ENCODE measurements at places on chromosomes 5 and 9.

DNA sequence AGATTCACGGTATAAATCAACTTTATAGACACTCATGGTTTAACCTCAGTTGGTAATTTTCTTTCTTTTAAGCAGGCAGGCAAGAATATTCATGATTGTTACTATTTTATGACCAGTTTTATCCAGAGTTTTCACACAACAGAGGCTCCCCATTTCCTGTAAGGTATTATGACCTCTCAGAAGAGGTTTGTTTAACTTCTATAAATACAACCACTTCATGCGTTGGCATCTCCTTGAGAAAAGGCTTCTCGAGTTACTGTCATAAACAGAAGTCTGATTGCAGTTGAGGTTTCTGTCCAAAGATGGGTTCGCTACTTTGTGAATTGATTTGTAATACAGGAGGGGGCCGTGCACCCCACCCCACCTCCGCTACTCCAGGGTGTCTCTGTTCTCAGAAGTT, 55.3 kb downstream of the ENTREP1 start:
- no peak for DNase-seq

- no peak for DNase-seq
Observed at GRCh38 chr9:81798606-81799005, 109.3 kb upstream of the TLE1 start.

GRCh38 chr5:174935854-174936474, 211.6 kb downstream of the MSX2 start:
- DNase-seq: no peak

DNA sequence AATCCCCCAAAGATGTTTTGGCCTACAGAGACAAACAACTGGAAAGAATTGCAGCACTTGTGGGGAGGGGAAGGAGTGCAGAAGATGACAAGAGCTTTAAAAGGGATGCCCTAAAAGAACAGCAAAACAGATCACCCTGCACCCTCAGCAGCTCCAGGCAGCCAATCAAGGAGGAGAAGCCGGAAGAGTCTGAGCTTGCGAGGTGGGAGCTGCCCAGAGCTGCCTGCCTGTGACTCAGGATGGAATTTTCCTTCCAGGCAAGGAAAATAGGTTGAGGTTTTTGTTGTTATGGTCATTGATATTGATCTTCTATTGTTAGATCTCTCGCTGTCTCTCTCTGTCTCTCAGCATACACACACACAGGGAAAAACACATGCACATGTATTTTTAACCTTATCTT, 70.3 kb upstream of the MAP1B start:
- no peak for DNase-seq

GRCh38 chr5:171596391-171596878, 177.0 kb downstream of the FGF18 start:
- no peak for DNase-seq

DNA sequence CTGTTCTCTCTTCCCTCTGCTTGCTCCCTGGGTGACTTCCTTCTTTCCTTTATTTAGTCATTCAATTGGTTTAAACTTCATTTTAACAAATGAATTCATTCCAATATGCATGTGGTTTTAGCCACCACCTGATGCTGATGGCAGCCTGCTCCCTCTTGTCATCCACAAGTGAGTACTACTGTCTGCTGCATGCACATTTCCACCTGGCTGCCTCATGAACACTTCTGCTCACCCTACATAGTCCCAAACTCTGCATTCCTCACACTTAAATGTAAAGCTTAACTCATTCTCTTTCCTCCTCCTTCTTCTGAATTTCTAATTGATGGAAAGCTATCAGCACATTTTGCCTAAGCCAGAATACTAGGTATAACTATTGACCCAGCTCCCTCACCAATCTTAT, 184.7 kb upstream of the ZNF462 start:
- no peak for DNase-seq

- DNase-seq: no peak
Observed at GRCh38 chr5:78648359-78649210, at the start of gene LHFPL2. Gene LHFPL2 (minus strand): TSS chr5:78648772. CDS start chr5:78510213, 138,559 bp downstream.

- no peak for DNase-seq
Observed at GRCh38 chr5:56983593-56984361, 31.9 kb upstream of the MIER3 start.

GRCh38 chr5:148179234-148179824, 11.0 kb downstream of the SPINK14 start:
- DNase-seq: no peak

DNA sequence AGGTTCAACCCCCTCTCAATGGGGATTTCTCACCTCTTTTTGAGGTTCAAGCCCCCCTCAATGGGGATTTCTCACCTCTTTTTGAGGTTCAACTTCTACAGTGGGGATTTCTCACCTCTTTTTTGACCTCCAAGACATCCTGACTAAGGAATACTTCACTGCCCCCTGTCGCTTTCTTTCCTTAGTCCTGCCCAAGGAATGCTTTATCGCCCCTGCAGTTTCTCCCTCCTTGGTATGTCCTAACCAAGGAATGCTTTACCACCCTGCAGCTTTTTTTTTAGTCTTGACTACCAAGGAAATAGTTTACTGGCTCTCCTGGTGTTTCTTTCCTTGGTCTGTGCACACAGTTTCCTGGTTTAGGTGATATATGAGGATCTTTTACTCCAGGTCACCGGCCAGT, 9.6 kb upstream of the IRGM start:
- DNase-seq: no peak

- DNase-seq: no peak
Observed at GRCh38 chr5:139767960-139768359, 27.6 kb upstream of the PSD2 start.

DNA sequence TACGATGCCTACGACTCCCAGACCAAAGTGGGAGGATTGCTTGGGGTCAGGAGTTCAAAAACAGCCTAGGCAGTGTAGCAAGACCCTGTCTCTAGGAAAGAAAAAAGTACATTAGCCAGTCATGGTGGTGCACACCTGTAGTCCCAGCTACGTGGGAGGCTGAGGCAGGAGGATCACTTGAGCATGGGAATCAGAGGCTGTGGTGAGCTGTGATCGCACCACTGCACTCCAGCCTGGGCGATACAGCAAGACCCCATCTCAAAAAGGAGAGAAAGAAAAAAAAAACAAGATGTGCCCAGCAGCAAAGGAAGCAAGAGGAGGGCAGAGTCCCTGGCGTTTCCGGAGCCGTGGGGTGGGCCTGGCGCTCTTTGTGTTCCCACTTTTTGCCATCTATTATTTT, 79.4 kb upstream of the CACNA1B start:
- DNase-seq: no peak

DNA sequence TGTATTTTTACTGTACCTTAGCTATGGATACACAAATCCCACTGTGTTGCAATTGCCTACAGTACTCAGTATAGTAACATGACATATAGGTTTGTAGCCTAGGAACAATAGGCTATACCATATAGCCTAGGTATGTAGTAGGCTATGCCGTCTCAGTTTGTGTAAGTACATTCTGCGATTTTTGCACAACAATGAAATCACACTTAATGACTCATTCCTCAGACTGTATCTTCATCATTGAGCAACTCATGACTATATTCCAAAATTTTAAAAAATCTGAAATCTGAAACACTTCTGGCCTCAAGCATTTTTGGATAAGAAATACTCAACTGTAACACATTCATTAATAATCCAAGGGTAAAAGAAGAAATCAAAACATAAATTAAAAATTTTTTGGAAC, 666.8 kb upstream of the GRAMD2B start:
- no peak for DNase-seq

DNA sequence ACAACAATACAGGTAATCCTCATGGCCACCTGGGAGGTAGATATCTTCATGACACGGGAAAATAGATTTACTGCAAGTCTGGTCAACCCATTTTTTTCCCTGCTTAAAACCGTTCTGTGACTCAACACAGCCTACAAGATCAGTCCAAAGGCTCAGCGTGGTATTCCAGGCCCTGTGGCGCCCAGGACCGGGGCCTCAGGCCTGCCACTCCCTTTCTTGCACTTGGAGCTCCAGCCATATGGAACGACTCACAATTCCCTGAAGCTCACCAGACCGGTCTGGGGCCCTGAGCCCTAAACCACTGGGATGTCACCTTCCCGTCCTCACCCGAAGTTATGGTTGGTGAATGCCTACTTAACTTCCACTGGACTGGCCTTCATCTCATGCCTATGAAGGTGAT, 6.5 kb upstream of the MLANA start:
- DNase-seq: no peak

DNA sequence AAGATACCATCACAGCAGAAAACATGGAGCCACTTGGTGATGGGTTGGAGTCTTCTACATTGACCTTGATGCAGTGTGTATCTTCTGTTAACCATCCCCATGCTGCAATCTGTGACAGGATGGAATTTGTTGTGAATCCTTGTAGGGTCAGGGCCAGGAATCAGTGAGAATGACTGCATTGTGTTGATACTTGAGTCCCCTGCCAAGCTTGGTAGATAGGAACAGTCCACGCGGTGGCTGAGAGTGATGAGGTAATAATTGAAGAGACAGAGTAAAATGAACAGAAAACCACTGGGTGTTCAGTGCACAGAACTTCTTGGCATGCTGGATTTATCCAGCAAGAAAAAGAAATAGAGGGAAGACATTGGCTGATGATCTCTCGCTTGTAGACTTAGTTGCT, 217.5 kb downstream of the MAN2A1 start:
- no peak for DNase-seq

DNA sequence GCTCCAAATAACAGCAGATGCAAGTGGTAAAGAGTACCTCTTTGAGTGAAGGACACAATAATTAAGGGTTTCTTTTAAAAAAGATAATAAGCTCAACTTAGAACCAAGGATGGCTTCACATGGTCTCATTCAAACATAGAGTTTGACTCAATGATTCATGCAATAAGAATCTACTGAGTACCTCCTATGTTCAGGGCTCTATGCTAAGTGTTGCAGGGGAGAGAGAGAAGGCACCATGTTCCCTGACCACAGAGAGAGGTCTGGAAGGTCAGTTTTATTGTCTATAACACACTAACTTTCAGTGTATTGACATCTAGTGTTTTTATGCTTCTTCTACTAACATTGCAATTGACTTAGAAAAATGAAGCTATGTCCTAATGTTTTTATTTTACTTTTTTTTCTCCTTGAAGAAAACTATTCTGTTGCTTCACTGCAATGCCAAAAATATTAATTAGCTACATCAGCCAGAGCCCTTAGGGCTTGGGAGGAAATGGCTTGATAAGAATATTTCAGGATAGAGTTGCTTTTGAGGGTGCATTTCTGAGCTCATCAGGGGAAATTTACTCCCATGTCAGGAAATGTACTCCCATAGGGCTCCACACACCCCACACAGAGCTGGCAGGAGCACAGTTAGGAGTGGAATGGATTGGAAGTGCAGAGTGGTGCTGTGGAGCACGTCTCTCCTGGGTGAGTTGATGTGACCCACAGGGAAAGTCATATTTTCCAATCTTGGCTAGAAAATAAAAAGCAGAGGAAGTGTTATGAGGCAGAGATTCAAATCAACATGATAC, 106.6 kb downstream of the PDE8B start:
- DNase-seq: no peak

GRCh38 chr5:122077366-122078115, 518 bp downstream of the LOX start:
- DNase-seq: no peak

DNA sequence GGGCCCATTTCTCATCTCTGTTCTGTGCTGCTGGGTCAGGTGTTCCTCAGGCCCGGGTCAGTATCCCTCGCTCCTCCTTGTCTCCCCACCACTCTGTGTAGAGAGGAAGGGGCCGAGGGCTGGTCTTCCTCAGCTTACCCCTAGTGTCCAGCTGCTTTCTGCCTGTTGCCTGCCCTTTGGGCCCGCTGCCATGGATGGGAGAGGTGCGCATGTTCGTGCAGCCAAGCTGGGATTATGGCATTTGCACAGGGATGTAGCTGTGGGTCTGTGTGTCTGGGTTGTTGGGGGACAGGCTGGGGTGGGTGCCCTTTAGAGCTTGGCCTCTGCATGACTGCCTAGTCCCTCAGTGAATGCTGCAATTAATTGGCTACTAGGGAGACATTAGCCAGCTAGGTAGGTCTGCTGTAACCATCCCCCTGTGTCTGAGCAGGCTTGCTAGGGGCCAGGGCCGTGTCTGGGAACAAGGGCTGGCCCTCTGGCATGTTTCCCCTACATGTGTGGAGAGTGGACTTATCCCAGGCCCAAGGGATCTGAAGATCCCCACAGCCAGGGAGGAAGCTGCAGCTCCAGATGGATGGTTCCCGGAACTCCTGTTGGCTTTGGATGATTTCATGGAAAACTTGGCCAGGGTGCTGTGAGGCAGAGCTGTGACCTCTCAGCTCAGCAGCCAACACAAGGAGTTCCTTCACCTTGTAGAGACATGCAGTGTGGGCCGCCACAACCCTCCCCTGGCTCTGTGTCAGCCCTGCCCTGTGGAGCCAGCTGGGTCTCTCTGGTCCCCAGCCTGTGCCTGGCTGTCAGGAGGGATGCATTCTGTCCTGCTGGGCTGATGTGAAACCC, 161.9 kb downstream of the MACROH2A1 start:
- no peak for DNase-seq

DNA sequence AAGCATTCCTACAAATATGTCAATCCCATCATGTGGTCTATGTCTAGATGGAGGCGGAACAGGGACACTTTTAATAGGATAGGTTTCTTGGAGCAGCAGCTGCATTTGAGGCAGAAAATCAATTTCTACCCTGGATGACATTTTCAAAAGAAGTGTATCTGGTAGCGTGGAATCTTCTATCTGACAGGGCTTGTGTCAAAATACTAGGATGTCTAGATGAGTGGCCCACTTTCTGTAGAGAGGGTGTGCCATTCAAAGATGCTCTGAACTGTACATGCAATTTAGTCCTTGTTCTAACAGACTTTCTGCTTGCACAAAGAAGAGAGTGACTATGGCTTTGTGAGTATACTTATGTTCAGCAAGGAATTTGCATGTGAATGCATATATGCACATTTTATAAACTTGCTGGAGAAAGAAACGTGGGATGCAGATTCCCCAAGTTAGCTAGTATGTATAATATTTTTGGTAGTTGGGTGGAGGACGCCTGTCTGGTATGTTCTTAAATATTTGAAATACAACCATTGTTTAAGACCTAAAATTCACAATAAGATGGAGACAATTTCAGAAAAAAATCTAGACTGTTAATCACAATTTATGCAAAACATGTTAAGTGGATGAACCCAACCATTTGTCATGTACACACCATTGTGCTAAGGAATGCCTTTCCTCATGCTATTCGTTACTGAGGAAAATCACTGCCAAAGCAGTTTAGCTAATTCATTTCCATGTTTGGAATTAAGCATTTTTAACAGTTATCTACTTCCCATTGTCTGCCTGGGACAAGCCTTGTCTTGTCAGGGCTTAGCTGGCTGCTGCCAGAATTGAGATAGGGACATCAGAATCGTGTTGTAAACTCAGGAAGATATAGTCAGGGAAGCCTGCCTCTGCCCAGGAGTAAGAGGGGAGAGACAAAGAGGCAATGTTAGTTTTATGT, 129.1 kb upstream of the MEF2C start:
- DNase-seq: no peak
